ENCODE measurements at places on chromosomes 5 and 9.

- DNase-seq = no peak
Measured at GRCh38 chr5:133367984-133368383, 244.4 kb downstream of the FSTL4 start.

GRCh38 chr9:75866273-75866871 is 24.1 kb upstream of the PCSK5 start:
- no peak for DNase-seq

- DNase-seq = no peak
Measured at GRCh38 chr5:132834057-132834456, 3.6 kb upstream of the SHROOM1 start.

GRCh38 chr9:79745752-79746336 is 174.1 kb downstream of the TLE4 start:
- DNase-seq = no peak

DNA sequence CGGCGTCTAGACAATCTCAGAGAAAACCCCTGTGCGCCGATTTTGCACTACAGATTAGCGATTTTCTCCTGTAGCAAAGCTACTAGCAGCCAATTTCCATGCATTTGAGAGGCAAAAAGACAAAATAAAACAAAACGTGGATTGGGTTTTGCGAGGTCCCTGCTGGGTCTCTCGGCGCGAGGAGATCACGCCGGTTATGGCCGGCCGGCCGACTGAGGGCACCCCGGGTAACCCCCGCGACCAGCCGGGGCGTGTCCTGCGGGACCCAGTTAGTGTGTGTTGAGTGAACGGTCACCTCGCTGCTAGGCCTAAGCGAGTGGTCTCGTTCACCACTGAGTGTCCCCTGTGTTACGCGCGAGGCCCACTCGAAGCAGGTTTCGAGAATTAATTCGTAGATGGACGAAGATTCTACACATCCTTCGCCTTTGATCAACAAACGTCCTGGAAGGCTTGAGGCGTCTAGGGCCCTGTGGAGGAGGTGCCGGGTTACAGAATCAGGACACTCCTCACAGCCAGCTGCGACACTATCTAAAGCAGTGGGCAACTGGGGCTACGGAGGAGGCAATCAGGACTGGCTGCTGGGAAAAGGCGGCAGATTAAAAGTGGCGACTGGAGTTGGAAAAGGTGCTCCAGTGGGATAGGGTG is 764 bp upstream of the VDAC1 start:
- no peak for DNase-seq

Data from activated T-helper 1 cell treated with anti-CD3 and anti-CD28 coated beads, Interleukin-2, amount 50 U/mL, for 16 hours (primary cell).